NT2/D1 (cell line): ENCODE measurements at places on chromosomes 5 and 9.

GRCh38 chr5:137086342-137086741 is 412.8 kb downstream of the SPOCK1 start:
- no peak for DNase-seq

DNA sequence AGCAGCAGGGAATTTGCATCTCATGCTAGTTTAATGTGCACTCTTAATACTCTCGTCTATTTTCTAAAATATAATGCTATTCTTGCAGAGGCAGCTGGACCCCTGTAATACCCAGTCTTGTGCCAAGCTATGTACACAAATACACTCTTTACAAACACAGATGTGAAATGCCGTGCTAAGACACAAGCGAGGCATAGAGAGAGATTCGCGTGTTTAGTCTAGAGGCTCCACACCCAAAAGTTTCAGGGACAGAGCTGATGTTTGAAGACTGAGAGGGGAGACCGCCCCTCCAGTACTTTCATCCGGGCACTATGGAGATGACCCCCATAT is 1.2 kb downstream of the DPYSL3 start:
- DNase-seq, result no peak

GRCh38 chr5:149381261-149381985 is 2.3 kb upstream of the IL17B start:
- DNase-seq, result no peak

DNA sequence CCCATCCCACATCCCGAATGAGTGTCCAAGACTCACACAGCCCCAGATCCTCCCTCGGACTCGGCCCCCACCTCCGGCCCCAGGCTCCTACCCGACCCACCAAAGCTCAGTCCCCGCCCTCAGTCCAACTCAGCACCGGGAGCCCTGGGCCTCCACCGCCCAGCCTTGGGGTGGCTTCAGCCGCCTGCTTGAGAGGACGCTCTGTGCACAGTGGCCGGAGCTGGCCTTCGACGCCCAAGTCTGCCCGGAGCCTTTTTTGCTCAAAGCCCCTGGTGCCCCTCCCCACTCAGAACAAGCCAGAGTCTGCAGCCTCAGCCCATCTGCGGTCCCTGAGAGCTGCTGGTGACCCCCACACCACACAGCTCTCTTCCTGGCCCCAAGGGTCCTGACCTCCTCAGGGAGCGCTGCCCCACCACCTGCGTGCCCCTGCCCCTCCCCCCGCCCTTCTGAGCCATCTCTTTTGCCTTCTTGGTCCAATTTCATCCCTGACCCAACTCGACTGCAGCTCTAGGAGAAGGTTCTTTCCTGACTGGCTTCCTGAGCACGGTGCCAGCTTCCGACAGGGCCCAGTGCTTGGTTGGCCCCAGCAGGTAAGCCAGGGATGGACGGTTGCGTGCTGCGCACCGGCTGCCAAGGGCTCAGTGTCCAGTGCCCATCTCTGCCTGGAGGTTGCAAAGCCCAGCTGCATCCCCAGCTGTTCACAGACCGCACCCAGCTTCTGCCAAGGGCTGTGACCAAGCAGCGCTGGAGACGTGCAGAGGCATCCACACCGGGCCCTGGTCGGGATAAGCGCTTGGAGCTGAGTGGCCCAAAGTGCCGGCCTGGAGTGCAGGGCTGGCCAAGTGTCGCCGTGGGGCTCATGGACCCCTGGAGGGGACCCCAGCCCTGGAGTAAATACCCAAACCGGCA is 27.7 kb upstream of the NSMF start:
- no peak for DNase-seq

DNA sequence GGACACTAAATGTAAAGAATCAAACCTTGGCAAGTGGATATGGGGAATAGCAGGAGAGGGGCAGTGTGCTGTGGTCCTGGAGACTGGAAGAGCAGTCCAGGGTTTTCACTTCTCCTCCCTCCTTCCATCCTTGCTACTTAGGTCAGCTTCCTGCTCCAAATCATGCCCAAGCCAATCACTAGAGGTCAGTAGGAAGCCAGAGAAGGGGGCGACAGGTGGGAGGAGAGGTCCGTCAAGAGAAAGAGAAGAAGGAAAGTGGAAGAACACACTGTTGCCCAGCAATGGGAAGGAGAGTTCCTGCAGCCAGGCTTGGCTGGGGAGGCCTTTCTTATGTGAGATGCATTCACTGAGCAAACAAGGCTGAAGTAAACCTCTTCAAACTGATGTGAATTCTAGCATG is 289.6 kb downstream of the DTWD2 start:
- DNase-seq, result peak; percentile 22

DNA sequence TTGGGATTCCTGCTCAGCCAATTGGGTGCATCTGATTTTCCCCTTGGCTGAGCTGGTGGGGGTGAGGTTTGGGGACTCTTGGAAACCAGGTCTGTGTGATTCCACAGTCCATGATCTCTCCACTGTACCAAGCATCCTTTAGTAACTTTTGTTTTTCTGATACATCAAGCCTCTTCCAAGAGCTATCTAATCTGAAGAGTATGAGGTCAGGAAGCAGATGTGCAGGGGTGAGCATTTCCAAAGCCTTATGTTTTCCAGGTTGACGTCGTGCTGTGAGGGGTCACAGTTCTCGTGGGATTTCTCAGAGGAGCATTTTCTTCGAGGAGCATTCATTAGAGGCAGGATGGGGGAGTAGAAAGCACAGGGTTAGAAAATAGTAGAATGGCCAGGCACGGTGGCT is 95.3 kb downstream of the KLF4 start:
- DNase-seq, result no peak
